ENCODE measurements at places on chromosomes 4 and X. TPM values are rescaled to one million over a fixed set of nuclear protein-coding genes. Genes with fewer than 3 reads are reported as not detected.
A peak's percentile ranks its signal among the peaks of the same experiment; 100 is the strongest.

GRCh38 chr4:1409491-1410425, 3.5 kb upstream of the NKX1-1 start:
- no peak overlapping the region for H3K27ac ChIP-seq
- H3K4me1 ChIP-seq: peaks cover 22% of the 10 kb centered on the region
- peaks cover 17% of the 10 kb centered on the region for H3K27me3 ChIP-seq

DNA sequence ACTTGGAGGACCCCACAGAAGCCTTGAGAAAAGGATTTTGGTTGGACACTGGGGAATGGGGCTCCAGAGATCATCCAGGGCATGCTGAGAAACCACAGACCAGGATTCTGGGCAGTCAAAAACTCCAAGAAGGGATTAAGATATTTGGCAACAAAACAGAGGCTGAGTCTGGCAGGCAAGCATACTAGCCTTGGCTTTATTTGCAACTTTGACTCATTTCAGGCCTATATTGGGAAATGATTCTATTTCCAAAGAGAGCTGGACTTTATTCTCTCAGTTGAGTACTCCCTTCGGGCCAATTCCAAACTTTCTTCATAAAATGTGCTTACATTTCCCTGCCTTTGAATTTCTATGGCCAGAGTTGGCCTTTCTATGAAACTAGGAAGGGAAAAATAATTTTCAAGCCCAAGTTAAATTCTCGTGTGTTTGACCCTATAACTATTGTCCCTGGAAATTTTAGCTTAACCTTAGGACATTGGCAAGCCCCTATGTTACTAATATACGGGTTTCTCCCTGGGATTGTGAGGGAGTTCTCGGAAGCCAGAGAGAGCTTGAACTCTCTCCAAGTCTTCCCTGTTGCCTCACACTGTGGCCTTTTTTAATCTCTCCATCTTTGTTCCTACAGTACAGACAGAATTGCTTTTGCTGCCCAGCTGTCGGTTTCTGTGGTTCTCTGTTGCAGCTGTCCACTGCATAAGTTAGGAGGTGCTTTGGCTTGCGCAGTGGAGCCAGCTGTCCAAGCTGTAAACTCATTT, 112.6 kb upstream of the FAM9A start:
- peak overlapping the region; percentile 54 for H3K27ac ChIP-seq
- H3K27me3 ChIP-seq: no peaks in the 10 kb centered on the region
- peak; percentile 53 for DNase-seq
- H3K4me1 ChIP-seq: no peaks in the 10 kb centered on the region
- H3K4me3 ChIP-seq: no peak overlapping the region

- no peaks in the 10 kb centered on the region for H3K4me1 ChIP-seq
- H3K27me3 ChIP-seq: no peaks in the 10 kb centered on the region
- no peaks in the 10 kb centered on the region for H3K36me3 ChIP-seq
- H3K27ac ChIP-seq: no peak overlapping the region
- no peak for DNase-seq
Measured at GRCh38 chr4:166128403-166128802, 255.4 kb downstream of the TLL1 start.

Gene AMER1
- total RNA-seq: 3.5 TPM
